RPMI7951 (cell line): ENCODE measurements at places on chromosomes 2 and 18.

- no peak for DNase-seq
Observed at GRCh38 chr18:53906681-53907080, 317.8 kb downstream of the MBD2 start.

GRCh38 chr2:16012626-16013358 lies 72.4 kb downstream of the MYCN start:
- no peak for DNase-seq

- peak; percentile 86 for DNase-seq
Observed at GRCh38 chr2:219387306-219388120, at the start of gene DNPEP. Gene DNPEP (minus strand): TSS chr2:219387912. CDS start chr2:219387794, 118 bp downstream.

DNA sequence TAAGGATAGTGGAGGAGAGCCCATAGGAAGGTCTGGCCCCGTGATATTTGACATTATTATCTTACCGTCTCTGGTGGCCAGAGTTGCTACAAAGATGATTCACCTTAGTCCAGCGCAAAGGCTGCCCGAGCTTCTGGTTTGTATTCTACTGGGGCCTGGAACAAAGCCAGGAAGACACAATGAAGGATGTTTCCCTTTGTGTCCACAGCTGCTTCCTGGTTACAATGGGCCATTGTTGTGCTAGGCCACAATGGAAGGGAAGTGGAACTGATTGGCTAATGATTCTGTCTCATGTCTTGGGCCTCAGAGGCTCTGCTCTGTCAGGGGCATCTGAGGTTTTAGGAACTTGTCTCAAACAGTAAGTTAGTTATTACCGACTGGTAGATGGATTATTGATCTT lies 132.2 kb downstream of the TDRD15 start:
- peak; percentile 11 for DNase-seq

DNA sequence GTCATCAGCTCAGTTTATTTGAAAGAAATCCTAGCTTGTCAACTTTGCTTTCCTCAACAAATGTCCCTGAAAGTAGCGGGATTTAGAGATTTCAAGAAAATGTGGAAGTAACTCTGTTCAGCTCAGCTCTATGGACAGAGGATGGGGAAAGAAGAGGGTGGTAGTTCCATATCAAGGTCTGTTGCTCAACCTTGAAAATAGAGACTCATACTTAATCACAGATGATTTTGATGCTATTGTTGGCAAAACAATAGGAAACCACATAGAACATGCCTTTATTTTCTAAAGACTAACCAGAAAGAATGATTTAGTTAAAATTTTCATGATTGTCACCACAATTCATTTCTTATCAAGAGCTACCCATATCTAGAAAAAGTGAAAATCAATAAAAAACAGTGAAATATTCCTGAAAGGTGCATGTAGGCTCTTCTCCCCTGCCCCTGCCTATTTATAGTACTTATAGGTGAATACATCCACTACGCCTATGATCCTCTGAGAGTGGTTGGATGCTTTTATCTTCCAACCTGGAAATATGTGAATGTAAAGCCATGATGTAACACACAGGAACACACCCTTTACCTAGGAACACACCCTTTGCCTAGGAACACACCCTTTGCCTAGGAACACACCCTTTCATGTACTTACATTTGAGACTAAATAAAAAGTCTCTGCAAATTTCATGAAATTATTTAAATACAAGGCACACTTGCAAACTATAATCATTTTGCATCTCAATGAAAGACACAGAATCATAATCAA lies 65.8 kb downstream of the ETAA1 start:
- DNase-seq = no peak

GRCh38 chr2:239908308-239908707 lies 116.8 kb downstream of the NDUFA10 start:
- DNase-seq = no peak

- DNase-seq = no peak
Observed at GRCh38 chr2:58710795-58711279, 469.7 kb upstream of the FANCL start.

DNA sequence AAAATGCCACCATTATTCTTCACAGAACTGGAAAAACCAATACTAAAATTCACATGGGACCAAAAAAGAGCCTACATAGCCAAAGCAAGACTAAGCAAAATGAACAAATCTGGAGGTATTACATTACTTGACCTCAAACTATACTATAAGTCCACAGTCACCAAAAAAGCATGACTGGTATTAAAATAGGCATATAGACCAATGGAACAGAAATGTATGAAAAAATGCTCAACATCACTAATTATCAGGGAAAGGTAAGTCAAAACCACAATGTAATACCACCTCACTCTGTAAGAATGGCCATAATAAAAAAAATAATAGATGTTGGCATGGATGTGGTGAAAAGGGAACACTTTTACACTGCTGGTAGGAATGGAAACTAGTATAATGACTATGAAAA lies 158.6 kb downstream of the CDH2 start:
- no peak for DNase-seq

DNA sequence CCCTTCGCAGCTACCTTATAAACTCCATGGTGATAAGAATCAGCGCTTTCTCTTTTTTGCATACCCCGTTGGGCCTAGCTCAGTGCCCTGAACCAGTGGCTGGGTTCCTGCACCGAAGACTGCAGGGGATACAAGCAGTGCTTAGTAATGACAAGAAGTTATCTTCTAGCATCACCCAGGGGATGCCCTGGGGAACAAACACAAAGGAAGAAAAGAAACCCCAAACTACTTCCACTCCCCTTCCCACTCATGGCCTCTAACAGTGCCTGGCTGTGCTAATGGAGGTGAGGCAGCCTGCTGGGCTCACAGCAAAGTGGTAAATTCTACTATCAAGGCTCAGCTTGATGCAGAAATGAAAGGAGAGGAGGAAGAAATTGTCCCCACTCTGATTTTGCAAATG lies 314.7 kb downstream of the TXNL1 start:
- no peak for DNase-seq
